Lung microvascular endothelial cell (primary cell): ENCODE measurements at places on chromosomes 16 and 17. TPM values are rescaled to one million over a fixed set of nuclear protein-coding genes. Genes with fewer than 3 reads are reported as not detected.

The AHSP gene
- total RNA-seq = not detected in 2 replicates

The ABCA5 gene
- 11.8 and 17.1 TPM in 2 replicates for total RNA-seq

The GSPT1 gene
- 32.1 and 34.0 TPM in 2 replicates for total RNA-seq

The MT1M gene
- 0.99 and 3.5 TPM in 2 replicates for total RNA-seq

The MFAP4 gene
- under 0.01 TPM in 1 of 2 replicates, not detected in the other for total RNA-seq

The PPY gene
- total RNA-seq = not detected in 2 replicates

The CCL4 gene
- total RNA-seq = not detected in 2 replicates

The CHD9NB gene
- total RNA-seq = under 0.01 and 0.22 TPM in 2 replicates

The CBX4 gene
- total RNA-seq = 7.2 and 8.3 TPM in 2 replicates

The GLP2R gene
- under 0.01 TPM in 1 of 2 replicates, not detected in the other for total RNA-seq

The CNGB1 gene
- total RNA-seq = not detected in 2 replicates

The PLLP gene
- 5.2 and 6.3 TPM in 2 replicates for total RNA-seq

The TBC1D3 gene
- total RNA-seq = 0.44 and 1.8 TPM in 2 replicates

The TMED6 gene
- 0.20 TPM in 1 of 2 replicates, not detected in the other for total RNA-seq

The FAM171A2 gene
- total RNA-seq = 6.3 and 8.1 TPM in 2 replicates

The ZACN gene
- total RNA-seq = not detected in 2 replicates

The EME1 gene
- 0.79 and 1.5 TPM in 2 replicates for total RNA-seq

The FSCN2 gene
- 0.20 and 0.44 TPM in 2 replicates for total RNA-seq

The ZG16 gene
- not detected in 2 replicates for total RNA-seq

The KRTAP3-1 gene
- not detected in 2 replicates for total RNA-seq

The EPN3 gene
- 0.22 TPM in 1 of 2 replicates, not detected in the other for total RNA-seq

The BAHCC1 gene
- 2.6 TPM in 2 replicates for total RNA-seq

The LPO gene
- total RNA-seq = not detected in 2 replicates

The SLC13A5 gene
- 0.20 and 0.22 TPM in 2 replicates for total RNA-seq

The SOX8 gene
- total RNA-seq = 0.22 and 0.60 TPM in 2 replicates

The ORAI3 gene
- total RNA-seq = 22.9 and 24.8 TPM in 2 replicates

The KREMEN2 gene
- not detected in 2 replicates for total RNA-seq

The MYH10 gene
- 245 and 287 TPM in 2 replicates for total RNA-seq

The TP53TG3F gene
- not detected in 2 replicates for total RNA-seq

The C17orf107 gene
- total RNA-seq = 0.44 and 1.6 TPM in 2 replicates

The OR4D1 gene
- total RNA-seq = not detected in 2 replicates

The LRRC37A3 gene
- 4.1 and 8.3 TPM in 2 replicates for total RNA-seq

The SLC6A2 gene
- total RNA-seq = not detected in 2 replicates

The CDRT15L2 gene
- not detected in 2 replicates for total RNA-seq

The PDILT gene
- not detected in 2 replicates for total RNA-seq

The PER1 gene
- total RNA-seq = 5.2 and 10.7 TPM in 2 replicates

The HAP1 gene
- under 0.01 and 0.20 TPM in 2 replicates for total RNA-seq

The CAPN15 gene
- 15.5 and 20.2 TPM in 2 replicates for total RNA-seq

The PABPN1L gene
- not detected in 2 replicates for total RNA-seq

The SLC5A2 gene
- not detected in 2 replicates for total RNA-seq

The RPAIN gene
- 33.3 and 45.6 TPM in 2 replicates for total RNA-seq

The KRTAP1-5 gene
- total RNA-seq = not detected in 2 replicates

The PRKCB gene
- under 0.01 TPM in 1 of 2 replicates, not detected in the other for total RNA-seq

The GFER gene
- 8.1 and 8.5 TPM in 2 replicates for total RNA-seq

The BAIAP3 gene
- 1.2 and 1.3 TPM in 2 replicates for total RNA-seq

The LGALS9B gene
- not detected in 2 replicates for total RNA-seq

The CCL11 gene
- not detected in 2 replicates for total RNA-seq

The TNFRSF13B gene
- total RNA-seq = not detected in 2 replicates

The OTOP2 gene
- total RNA-seq = not detected in 2 replicates

The HS3ST3B1 gene
- total RNA-seq = 0.22 and 1.6 TPM in 2 replicates
